ENCODE measurements at places on chromosomes 2 and 18.

- no peak for DNase-seq
Measured at GRCh38 chr2:191637182-191638078, 40.5 kb upstream of the NABP1 start.

- no peak for DNase-seq
Measured at GRCh38 chr2:225582355-225583116, 183.0 kb downstream of the NYAP2 start.

GRCh38 chr2:143034292-143035074, 94.7 kb upstream of the ARHGAP15 start:
- peak; percentile 62 for DNase-seq

- no peak for DNase-seq
Measured at GRCh38 chr2:8548619-8549150, 133.2 kb upstream of the ID2 start.

DNA sequence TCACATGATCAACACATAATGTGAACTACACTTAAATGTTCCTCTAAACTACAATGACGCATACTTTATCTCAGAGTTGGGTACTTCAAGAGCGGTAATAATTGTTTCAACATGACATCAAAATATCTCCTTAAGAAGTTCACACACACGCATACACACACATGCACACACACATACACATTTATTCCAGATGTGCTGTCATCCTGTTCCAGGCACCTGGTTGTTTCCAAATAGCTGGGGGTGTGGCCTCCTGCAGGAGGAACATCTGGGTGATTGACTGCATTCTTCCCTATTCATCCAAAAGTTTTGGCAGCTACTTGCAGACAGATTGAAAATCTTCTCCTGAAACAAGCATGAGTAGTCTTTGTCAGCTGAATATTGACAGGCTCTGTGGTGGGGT, 37.9 kb upstream of the PIK3C3 start:
- no peak for DNase-seq

- no peak for DNase-seq
Measured at GRCh38 chr18:68233018-68233417, 481.9 kb downstream of the TMX3 start.

DNA sequence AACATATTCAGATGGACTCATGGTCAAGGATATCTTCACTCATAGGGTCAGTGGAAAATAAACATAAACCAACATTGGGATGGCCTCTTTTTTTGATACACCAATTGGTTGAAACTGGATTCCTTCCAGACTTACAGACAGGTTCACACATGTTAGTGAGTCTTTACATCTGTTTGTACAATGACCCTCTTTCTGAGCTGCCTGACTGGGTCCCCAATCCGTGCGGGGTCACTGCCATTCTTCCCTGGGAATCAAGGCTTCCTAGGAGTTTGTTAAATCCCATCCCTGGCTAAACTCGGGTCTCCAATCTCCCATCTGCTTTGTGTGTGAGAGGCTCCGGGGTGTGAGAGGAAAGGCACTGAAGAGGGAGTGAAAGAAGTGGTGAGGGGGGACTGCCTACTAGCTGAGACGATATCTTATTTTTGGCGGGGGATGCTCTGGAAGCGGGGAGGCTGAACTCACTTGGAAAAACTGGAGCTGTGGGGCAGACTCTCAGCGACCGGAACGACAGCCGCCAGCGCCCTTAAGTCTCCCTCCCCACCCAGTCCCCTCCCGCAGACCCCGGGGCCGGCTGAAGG, 487 bp downstream of the STARD6 start:
- DNase-seq = no peak

GRCh38 chr2:229445019-229445418, 173.9 kb upstream of the PID1 start:
- no peak for DNase-seq

- DNase-seq = no peak
Measured at GRCh38 chr2:64344999-64345576, 108.9 kb upstream of the LGALSL start.

DNA sequence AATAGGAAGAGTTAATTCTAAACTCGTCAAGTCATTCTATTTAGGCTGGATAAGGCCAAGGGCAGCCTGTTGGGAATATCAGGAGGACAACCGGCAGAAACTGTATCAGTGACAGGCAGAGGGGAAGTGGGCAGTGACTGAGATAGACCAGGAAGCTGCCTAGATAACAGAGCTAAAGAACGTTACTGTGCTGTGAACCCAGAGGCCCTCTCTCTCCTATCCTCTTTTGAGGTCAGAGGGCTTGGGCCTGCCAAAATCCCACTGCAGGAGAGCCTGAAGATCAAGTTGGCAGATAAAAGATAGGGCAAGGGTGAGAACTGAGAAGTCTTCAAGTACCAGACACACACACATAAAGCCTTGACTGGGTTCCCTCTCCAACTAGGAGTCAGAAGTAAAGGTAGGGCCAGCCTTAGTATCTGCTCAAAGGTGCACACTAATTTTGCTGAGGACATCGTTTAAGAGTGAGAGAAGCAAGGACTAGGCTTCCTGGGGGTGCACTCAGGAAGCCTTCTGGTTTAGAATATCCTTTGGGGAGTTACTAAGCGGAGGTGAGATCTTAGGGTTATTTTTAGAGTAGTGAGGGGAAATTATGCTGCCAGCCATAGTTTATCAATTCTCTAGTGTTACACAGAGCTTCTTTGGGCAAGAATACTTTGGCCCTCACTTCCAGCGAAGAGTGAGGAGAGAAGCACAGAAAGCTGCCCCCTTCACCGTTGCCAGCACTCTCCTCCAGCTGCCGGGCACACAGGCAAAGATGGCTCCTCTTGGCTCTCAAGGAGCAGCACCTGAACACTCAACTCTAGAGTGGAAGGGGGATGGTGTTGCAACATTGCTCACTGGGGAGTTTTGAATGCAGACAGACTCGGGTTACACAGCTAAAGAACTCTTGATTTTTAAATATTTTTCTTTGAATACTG, 9.8 kb downstream of the CAVIN2 start:
- peak; percentile 34 for DNase-seq

DNA sequence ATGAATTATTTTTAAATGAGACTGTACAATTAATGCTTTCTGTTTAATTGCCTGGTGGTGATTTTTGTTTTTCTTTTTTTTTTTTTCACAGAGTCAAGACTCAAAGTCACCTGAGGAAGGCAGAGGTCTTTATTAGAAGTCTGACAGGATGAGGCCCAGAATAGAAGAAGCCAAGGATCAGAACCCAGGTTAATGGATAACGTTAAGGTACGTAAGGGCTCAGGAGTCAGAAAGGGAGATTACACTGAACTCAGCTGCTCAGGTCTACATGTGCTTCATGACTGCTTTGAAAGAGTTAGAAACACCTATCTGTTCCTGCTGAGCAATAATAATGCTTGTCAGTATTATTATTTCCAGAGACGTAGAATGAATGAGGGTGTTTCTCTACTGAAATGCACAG, 196.5 kb downstream of the LRATD1 start:
- DNase-seq = no peak

- DNase-seq = no peak
Measured at GRCh38 chr2:157508676-157509075, 64.8 kb upstream of the CYTIP start.

GRCh38 chr2:170185319-170185718, 7.4 kb downstream of the MYO3B start:
- DNase-seq = no peak

DNA sequence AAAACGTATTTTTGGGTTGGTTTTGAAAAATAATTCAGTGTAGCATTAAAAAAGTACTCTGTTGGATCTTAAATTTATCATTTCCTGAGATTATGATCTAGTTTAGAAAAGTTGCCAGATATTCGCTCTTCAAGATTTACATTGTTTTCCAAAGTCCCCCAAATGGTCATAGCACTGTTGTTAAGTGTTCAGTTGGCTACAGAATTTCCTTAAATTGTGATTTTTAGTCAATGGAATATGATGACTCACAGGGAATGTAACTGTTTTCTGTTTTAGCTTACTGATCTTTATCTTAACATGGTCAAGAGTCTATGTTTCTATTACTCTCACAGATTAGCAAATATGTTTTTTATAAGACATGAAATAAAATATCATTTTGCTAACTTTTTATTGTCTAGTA, 23.2 kb downstream of the PLCL1 start:
- DNase-seq = no peak

DNA sequence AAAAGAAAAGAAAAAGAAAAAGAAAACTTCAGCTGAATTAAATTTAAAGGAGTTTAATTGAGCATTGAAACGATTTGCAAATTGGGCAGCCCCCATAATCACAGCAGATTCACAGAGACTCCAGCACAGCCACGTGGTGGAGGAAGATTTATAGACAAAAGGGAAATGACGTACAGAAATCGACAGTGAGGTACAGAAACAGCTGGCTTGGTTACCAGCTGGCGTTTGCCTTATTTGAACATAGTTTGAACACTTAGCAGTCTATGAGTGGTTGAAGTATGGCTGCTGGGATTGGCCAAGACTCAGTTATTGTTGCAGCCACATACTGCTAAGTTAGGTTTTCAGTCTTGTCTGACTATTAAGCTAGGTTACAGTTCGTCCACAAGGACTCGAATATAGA, 312.2 kb upstream of the SLC14A2 start:
- no peak for DNase-seq

GRCh38 chr2:107407974-107408373, 418.7 kb upstream of the RGPD4 start:
- DNase-seq = no peak

GRCh38 chr2:25161055-25161781, 7.2 kb downstream of the POMC start:
- no peak for DNase-seq

- no peak for DNase-seq
Measured at GRCh38 chr2:204863336-204863735, 318.1 kb downstream of the PARD3B start.

DNA sequence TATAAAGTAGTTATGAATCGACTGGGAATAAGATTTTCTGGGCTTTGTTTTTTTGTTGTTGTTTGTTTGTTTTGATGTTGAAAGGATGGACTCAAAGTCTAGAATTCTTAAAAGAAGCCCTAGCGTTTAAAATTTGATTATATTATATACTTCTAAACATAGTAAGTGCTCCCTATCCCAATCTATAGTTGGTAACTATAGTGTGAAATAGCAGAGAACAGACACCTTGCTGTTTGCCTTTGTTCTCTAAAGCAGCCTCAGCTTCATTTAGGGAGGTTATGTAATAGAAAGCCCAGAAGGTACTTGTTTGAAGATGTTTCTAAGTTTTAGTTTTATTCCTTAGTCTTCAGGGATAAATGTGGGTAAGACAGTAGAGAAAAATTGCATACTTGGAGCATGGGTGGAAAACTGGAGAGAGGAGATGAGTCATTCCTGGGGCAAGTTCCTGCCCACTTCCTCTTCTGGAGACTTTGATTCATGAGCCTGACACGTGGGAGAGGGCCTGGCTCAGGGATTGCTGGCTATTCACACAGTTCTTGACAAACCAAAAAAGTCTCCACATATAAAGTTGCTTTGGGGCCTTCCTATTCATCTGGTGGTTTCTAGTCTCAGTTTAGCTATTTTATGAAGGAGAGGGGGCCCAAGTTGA, 131.9 kb downstream of the MYO1B start:
- DNase-seq = peak; percentile 70

DNA sequence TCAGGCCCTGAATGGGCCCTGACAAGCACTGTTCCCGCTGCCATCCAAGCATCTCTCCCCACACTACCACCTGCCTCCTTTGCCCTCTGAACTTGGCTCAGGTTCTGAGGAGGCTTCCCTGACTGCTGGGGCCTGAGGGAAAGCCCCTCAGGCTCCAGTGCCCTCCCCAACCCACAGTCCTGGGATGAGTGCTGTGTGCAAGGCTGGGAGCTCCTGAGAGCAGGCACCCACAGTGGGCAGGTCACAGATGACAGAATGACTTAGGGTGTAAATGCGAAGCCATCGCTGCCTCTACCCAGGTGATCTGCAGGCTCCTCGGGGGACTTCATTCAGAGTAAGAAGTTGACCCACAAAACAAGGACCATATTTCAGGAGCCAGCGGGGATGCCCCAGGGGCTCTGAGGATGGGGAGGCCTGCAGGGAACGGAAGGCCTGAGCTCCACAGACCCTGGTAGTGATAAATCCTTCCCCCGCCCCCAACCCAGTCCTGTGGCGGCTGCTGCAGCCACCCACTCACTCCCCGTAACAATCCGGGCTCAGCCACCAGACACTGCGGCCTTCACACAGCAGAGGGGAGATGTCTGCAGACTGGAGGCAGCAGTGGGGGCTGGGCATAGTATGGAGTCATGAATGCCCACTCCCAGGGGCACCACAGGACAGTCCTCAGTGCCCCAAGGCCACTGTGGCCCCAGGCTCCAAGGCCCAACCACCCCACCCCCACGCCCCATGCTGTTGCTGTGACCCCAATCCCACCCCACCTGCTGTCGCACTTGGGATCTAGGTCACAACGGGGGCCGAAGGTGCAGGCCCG, 8.9 kb downstream of the BIN1 start:
- DNase-seq = no peak

DNA sequence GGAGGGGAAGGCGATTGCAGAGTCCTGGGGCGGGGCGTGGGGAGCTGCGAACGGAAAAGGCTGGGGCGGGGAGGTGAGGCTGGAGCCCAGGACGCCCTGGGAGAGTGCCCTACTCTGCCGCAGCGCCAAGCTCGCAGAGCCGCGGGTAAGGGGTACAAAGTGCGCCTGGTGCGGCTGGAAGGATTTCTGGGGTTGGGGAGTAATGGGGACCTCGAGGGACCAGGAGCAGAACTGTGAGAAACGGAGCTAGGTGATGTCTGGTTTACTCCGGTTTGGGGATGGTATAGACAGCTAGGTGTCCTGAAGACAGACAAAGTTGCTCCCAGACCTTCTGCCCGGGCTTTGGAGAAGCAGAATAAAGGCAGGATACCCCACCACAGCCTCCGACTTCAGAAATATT, 718 bp upstream of the NXPH2 start:
- no peak for DNase-seq
